ENCODE measurements at places on chromosomes 1 and 21.
A peak's percentile ranks its signal among the peaks of the same experiment; 100 is the strongest.

DNA sequence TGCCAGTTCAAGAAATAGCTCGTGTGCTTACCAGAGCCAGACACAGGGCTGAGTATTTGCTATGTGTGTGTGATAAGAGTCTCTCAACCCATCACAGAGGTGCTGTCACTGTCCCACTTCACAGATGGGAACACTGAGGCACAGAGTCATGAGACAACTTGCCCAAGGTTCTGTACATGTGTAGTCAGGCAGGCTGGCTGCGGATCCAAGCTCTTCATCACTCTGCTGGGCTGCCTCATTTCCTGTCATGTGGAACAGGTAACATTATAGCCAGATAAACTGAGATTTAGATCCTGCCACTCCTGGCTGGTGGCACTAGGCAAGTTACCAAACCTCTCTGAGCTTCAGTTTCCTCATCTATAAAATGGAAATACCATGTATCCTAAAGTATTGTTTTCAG is 77.8 kb downstream of the ITPKB start:
- no peak for DNase-seq

DNA sequence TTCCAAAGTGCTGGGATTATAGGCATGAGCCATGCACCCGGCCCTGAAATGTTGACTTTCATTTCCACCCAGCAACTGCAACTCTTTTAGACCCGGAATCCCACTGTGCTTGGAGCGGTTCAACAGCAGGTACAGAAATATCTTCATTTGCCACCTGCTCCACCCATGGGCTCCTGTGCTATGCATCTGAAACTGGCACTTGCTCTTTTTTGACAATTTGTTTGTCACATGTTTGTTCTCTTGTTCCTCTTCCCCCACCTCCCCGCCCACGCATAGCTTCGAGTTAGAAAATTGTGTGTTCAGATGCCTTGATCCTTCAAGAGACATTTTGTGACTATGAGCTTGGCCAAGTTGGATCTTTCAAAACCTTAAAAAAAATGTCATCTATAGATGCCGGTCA is 2.4 kb upstream of the IFNLR1 start:
- no peak for DNase-seq

GRCh38 chr1:186605762-186606350 is 74.4 kb downstream of the PTGS2 start:
- peak; percentile 37 for DNase-seq

DNA sequence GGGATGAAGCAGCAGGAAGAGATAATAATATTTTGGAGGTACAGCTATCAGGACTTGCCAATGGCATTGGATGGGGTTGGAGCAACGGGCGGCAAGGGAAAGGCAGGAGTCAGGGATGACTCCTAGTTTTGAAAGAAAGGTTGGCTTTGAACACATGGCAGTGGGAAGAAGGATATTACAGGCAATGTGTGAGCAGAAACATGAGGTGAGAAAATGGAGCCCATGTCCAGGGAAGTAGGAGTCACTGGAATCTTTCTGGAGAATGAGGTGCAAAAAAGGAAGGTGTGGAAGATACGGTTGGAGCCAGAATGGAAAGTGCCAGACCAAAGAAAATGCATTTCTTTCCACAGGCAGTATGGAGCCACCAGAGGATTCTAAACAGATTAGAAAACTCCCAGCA is 288.5 kb upstream of the KAZN start:
- DNase-seq, result no peak

DNA sequence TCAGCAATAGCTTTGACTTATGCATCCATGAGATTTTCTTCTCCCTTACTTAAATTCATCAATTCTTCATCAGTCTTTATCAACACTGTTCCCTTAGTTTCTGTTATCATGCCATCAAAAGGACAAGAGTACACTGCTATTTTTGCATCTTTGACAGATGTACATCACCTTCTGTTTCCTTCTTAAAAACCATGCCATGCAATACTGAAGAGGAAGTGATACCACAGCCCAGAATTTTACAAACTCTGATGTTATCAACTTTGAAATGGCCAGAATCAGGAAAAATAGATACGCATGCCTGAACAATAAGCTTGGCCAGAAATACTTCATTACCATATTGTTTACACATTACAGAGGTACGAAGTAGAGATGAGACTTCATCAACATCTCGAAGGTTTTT is 21.1 kb downstream of the FMO5 start:
- DNase-seq, result no peak
